ENCODE measurements at places on chromosomes 1 and 21. TPM values are rescaled to one million over a fixed set of nuclear protein-coding genes. Genes with fewer than 3 reads are reported as not detected.

The TNFRSF14 gene
- total RNA-seq = 38.6 TPM

The SPRR2A gene
- total RNA-seq = not detected

The BTBD19 gene
- total RNA-seq = 19.5 TPM

The HOOK1 gene
- total RNA-seq = not detected

The C1QC gene
- total RNA-seq = not detected

The GBP6 gene
- total RNA-seq = 0.16 TPM

All from hair follicle dermal papilla cell (primary cell).